ENCODE measurements at places on chromosomes 5 and 9. TPM values are rescaled to one million over a fixed set of nuclear protein-coding genes. Genes with fewer than 3 reads are reported as not detected.

Gene AJM1
- 11.1 TPM for total RNA-seq

Gene OTULINL
- total RNA-seq, result 4.1 TPM

Gene MCC
- 17.0 TPM for total RNA-seq

Gene GDNF
- total RNA-seq, result 7.0 TPM

Gene SARDH
- total RNA-seq, result 0.39 TPM

- no peak overlapping the region for H3K27ac ChIP-seq
- H3K4me3 ChIP-seq, result no peak overlapping the region
- H3K36me3 ChIP-seq, result no peaks in the 10 kb centered on the region
- H3K27me3 ChIP-seq, result no peaks in the 10 kb centered on the region
- no peak for DNase-seq
- H3K4me1 ChIP-seq, result peaks cover 22% of the 10 kb centered on the region
Observed at GRCh38 chr5:100898504-100899346, 4.4 kb downstream of the ST8SIA4 start.

DNA sequence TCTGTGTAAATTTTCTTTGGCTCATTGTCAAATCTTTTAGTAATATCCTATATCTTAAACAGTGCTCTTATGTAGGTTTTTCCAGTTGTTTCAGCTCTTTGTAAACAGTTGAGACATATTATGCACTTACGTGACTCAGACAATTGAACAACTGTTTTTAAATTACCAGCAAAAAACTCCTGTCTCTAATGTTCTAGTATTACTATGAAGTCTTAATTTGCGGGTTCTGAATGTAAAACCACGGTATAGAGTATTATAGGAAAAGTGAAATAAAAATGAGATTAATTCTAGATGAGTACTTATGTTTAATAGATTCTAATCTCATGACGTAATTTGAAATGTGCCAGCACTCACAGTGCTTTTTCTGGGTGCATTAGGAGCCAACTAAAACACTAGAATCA, 136.0 kb downstream of the GDNF start:
- no peak overlapping the region for H3K27ac ChIP-seq
- H3K36me3 ChIP-seq, result no peaks in the 10 kb centered on the region
- H3K4me1 ChIP-seq, result no peaks in the 10 kb centered on the region

DNA sequence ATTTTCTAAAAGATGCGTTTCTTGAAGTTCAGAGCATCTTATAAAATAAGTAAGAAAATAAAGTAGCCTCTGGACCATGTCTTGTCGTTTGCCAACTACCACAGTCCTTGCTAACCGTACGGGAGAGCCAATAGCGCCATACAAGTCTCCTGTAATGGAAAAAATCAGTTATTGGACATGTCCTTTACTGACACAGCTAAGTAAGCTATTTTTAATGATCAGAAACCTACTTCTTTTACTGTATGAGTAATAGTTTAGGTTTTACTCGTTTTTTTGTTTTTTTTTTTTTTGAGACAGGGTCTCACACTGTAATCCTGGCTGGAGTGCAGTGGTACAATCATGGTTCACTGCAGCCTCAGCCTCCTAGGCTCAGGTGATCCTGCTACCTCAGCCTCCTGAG, 37.7 kb upstream of the RAPGEF6 start:
- no peaks in the 10 kb centered on the region for H3K27me3 ChIP-seq
- H3K4me1 ChIP-seq, result peaks cover 69% of the 10 kb centered on the region
- peak overlapping the region; percentile 87 for H3K27ac ChIP-seq

DNA sequence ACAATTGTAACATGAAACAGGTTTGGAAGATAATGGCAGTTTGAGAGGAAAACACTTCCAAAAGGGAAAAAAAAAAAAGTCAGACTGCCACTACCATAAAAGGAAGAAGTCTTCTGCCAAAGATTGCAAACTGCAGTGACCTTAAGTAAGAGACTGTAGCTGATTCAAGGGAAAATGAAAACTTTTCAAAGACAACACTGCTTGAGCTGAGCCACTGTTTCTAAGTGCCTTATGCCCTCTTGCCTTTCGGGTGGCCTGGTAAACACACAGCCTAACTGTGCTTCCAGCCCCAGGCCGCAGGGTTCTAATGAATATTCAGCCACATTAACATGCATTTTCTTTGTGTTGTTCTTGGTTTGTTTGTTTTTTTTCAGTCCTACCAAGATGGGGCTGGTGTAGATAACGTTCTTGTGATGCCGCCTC, 354.6 kb downstream of the BNC2 start:
- peaks cover 64% of the 10 kb centered on the region for H3K4me1 ChIP-seq
- no peak overlapping the region for H3K4me3 ChIP-seq

GRCh38 chr5:65961633-65962032, 35.3 kb downstream of the ERBIN start:
- H3K27me3 ChIP-seq, result no peaks in the 10 kb centered on the region
- H3K27ac ChIP-seq, result no peak overlapping the region
- H3K4me1 ChIP-seq, result peaks cover 26% of the 10 kb centered on the region
- DNase-seq, result no peak
- H3K36me3 ChIP-seq, result no peaks in the 10 kb centered on the region

GRCh38 chr9:97864396-97864795, 11.4 kb downstream of the FOXE1 start:
- H3K4me3 ChIP-seq, result no peak overlapping the region
- no peaks in the 10 kb centered on the region for H3K4me1 ChIP-seq
- no peak for DNase-seq

- no peak for DNase-seq
- no peak overlapping the region for H3K27ac ChIP-seq
- peaks cover 37% of the 10 kb centered on the region for H3K4me1 ChIP-seq
- no peaks in the 10 kb centered on the region for H3K27me3 ChIP-seq
- H3K36me3 ChIP-seq, result peaks cover 10% of the 10 kb centered on the region
- H3K4me3 ChIP-seq, result no peak overlapping the region
Observed at GRCh38 chr5:32278406-32278805, 34.3 kb downstream of the MTMR12 start.

GRCh38 chr5:121432-121831, 29.5 kb downstream of the PLEKHG4B start:
- H3K36me3 ChIP-seq, result no peaks in the 10 kb centered on the region
- H3K4me3 ChIP-seq, result no peak overlapping the region
- H3K27me3 ChIP-seq, result no peaks in the 10 kb centered on the region
- H3K27ac ChIP-seq, result no peak overlapping the region
- no peaks in the 10 kb centered on the region for H3K4me1 ChIP-seq

GRCh38 chr9:96883922-96884321, 29.6 kb upstream of the ZNF782 start:
- H3K4me1 ChIP-seq, result no peaks in the 10 kb centered on the region
- no peak for DNase-seq
- H3K27ac ChIP-seq, result no peak overlapping the region
- no peaks in the 10 kb centered on the region for H3K27me3 ChIP-seq
- H3K4me3 ChIP-seq, result no peak overlapping the region
